Activated T-helper 1 cell treated with Interleukin-2 at 50 U/mL for 16 hours (primary cell): ENCODE measurements at places on chromosomes 2 and 18.

GRCh38 chr2:190435031-190435670, 27.0 kb downstream of the MFSD6 start:
- no peak for DNase-seq

- DNase-seq = no peak
Measured at GRCh38 chr18:78542204-78542603, 437.4 kb upstream of the SALL3 start.

GRCh38 chr2:70753902-70754301, 14.1 kb downstream of the ADD2 start:
- DNase-seq = no peak

GRCh38 chr2:239381709-239382134, 19.1 kb downstream of the HDAC4 start:
- no peak for DNase-seq

GRCh38 chr2:96963316-96963715, 23.1 kb downstream of the FAM178B start:
- DNase-seq = no peak

DNA sequence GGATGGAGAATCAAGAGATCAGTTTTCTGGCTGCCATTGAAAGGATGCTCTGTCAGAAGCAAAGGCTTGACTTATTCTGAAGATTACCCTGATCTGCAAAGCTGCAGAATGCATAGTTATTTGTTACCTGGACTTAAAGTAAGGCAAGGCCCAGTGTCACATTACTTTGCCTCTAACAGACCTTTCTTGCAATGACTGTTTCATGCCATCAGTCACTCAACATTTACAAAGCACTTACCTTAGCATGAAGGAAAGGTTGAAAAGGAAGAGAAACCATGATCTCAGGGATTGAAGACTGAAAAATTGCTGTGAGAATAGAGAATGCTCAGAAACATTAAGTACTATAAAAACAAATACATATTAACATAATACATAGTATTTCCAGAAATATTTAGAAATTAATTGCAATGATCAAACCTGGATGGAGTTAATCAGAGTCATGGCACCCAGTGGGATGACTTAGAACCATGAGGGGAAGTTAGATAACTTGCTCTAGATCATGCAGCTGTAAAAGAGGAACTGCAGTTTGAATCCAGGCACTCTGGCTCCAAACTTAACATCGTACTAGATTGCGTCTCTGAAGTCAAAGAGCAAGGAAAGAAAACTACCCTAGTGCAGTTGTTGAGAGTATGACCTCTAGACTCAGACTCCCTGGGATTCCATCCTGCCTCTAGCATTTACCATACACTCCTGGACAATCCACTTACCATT, 26.5 kb upstream of the FAM117B start:
- no peak for DNase-seq

GRCh38 chr2:149735237-149735958, 147.8 kb upstream of the MMADHC start:
- DNase-seq = no peak

DNA sequence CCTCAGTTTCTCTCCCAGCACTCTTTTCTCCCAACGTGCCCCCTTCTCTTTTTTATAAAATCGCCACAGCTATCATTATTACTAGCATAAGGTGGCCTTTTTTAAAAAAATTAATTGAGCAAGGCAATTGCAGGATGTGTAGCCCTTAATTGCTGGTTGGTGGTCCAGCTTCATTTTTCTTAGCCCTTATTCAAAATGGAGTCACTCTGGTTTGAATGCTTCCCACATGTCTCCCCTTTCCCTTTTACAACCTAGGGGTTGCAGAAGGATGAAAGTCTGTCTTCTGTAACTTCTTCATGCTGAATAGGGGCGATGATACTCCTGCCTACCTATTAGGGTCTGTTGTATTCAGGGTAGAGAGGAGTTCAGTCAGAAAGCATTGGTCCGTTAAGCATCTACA, 36.6 kb upstream of the PROKR1 start:
- no peak for DNase-seq

DNA sequence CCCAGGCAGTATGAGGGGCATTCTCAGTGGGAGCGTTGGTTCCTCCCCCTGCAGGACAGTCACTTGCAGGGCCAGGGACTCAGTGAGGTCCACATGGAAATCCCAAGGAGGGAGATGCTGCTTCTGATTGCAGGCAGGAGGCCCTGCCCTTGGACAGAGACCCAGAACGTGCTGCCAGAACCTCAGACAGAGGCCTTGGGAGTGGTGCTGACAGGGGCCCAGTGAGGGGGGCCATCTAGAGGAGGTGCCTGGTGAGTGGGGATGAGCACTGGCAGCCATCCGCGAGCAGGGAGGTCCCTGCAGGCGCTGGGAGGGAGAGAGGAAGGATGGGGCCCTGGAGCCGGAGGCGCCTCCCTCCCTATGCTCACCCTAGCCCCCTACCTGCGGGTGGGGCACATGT, 133.1 kb downstream of the DYSF start:
- no peak for DNase-seq

DNA sequence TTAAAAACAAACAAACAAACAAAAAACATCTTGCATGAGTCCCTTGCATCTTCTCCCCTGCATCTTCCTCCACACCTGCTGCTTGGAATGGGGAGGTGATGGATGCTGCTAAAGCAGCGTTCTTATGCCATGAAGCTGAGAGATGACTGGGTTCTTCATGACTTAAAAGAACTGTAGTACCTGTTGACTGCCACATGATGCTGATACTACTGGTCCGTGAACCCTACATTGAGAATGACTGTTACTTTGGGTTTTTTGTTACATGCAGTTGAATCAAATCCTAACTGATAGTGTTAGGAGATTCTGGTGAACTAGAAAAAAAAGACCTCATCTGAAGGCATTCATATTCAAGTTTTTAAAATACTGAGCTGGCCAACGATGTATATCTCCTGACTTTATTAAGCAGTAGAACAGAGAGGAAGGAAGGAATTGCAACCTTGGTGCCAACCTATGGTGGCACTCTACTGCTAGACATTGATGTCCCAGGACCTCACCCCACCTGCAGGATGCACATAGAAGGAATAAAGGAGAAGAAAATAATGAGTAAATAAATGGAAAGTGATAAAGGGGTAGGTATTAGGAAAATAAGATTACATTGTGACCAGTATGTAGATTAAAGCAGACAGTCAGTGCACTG, 63.2 kb upstream of the SPAG16 start:
- DNase-seq = no peak

- DNase-seq = no peak
Measured at GRCh38 chr2:50126845-50127244, 905.1 kb downstream of the NRXN1 start.

- no peak for DNase-seq
Measured at GRCh38 chr18:49935215-49935614, 121.9 kb upstream of the ACAA2 start.

- no peak for DNase-seq
Measured at GRCh38 chr18:22676423-22676822, 256.7 kb upstream of the RBBP8 start.

DNA sequence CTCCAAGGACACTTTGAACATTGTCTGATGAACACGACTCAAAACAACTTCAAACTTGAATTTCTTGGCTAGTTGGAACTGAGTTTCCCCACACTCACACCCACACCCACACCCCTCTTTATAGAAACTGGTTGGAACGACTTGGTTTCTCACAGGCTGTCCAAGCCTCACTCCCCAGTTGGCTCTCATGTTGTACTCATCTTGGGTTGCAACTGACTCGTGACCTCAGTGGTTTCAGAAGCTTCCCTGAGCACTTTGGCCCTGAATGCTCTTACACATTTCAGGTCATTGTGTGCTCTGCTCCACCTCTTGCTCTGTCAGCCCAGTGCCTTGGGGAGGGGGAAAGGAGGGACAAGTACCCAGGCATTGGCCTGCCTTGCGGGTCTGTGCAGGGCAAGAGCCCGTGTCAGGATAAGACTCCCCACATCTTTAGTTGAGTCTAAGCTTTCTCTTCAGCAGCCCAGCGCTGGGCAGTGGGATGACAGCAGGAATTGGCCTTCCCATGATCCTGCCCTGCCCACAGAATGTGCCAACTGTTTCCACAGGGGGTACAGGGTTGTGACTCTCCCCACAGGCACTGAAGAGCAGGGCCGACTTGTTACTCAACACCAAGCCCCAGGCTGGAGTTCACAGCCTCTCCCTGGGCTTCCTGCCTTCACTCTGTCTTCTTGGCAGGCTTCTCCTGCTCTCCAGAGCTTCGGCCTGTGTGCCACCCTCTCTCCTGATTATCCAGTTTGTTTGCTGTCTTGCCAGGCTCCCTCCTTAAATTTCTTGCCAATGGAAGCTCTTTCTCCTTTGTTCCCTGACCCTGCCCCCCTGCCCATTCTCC, 104.6 kb downstream of the RTN4 start:
- DNase-seq = no peak

DNA sequence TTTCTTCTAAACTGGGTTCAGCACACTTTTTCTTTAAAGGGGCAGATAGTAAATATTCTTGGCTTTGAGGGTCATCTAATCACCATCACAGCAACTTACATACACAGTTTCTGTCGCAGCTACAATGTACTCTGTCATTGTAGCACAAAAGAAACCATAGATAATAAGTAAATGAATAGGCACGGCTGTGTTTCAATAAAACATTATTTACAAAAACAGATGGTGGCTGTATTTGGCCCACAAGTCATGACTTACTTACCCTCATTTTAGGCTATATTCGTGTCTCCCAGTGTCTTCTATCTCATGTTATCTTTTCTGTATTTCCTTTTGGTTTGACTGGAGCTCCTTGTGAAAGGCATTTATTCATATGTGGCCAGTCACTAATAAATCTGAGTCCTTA, 168.3 kb downstream of the MAP2 start:
- no peak for DNase-seq

DNA sequence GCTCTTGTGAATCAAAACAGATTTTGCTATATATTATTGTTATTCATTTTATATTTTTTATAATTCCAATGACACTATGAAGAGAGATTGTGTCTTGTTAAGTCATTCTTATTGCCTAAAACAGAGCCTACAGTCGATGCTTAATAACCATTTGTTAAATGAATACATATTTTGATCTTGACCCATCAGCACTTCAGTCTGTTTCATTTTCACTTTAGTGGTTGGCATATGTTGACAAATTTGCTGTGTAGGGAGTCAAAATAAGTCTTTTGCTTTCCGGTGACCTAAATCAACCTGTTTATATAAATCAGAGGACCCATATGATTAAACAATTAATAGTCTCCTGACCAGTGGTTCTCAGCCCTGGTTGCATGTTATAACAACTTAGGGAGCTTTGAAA, 97.1 kb downstream of the TXNL1 start:
- DNase-seq = no peak

GRCh38 chr2:218403810-218404209, 4.1 kb downstream of the CTDSP1 start:
- no peak for DNase-seq

GRCh38 chr2:86556508-86556907, 6.7 kb downstream of the CHMP3 start:
- no peak for DNase-seq

- no peak for DNase-seq
Measured at GRCh38 chr2:205270689-205271088, 411.6 kb upstream of the NRP2 start.

- no peak for DNase-seq
Measured at GRCh38 chr2:68317971-68318913, 1.5 kb downstream of the CNRIP1 start.

DNA sequence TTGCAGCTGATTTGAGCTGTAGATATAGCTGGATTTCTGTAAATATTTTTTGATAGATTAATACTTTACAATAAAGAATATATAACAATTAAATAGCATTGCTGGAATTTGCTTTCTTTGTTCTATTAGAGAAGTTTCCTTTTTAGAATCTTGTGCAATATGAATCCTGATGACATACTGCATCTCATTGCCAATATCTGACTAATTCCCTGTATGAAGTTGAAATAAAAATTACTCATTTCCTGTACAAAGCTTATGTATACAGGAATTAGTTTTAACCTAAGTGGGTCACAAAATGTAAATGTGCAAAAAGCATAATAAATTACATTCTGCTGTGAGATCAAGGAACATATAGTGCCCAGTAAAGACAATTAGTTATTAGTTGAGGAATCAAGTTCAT, 72.8 kb upstream of the TMEFF2 start:
- DNase-seq = no peak

DNA sequence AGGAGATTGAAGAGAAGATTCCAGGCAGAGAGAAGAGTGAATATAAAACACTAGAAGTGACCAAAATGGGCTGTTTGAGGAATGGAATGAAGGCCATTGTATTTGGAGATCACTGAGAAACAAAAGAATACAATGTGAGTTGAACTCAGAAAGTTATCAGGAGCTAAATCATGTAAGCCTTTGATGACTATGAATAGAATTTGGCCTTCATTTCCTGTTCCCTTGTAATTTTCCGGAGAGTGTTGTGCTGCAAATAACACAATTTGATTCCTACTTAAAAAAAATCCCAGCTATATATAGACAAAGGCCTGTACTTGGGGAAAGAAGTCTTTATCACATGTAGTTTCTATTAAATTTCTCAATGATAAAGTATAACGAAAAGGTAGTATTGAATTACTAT, 33.7 kb upstream of the KYNU start:
- no peak for DNase-seq

DNA sequence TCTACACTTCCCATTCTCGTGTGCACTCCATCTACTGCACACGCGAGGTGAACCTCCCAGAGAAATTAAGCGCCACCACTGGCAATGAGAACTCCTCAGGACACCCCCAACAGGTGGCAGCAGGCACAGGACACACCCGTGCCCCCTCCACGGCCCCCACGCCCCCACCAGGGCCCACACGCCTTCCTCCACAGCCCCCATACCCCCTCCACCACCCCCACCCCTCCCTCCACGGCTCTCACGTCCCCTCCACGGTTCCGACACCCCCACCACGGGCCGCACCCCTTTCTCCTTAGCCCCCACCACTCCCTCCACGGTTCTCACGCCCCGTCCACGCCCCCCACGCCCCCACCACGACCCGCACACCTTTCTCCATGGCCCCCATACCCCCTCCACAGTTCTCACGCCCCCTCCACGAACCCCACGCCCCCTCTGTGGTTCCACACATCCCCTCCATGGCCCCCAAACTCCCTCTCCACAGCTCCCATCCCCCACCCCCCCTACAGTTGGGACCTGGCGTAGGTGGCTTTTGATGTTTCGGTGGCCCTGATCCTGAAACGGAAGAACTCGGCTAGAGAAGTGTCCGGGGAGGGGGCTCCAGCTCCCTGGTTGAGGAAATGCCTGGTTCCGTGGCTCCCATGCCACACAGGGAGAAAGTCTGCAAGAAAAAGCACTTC, 110.8 kb downstream of the ZNF516 start:
- no peak for DNase-seq

GRCh38 chr2:58428096-58429013, 187.2 kb upstream of the FANCL start:
- DNase-seq = no peak

GRCh38 chr18:74083557-74083952, 64.1 kb downstream of the FBXO15 start:
- DNase-seq = no peak

DNA sequence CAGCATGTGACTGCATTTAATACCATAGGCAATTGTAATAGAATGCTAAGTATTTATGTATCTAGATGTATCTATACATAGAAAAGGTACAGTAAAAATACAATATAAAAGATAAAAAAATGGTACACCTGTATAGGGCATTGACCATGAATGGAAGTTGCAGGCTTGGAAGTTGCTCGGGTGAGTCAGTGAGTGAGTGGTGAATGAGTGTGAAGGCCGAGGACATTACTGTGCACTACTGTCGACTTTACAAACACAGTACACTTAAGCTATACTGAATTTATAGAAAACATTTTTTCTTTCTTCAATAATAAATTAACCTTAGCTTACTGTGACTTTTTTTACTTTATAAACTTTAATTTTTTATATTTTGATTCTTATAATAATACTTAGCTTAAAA, 8.9 kb downstream of the DIS3L2 start:
- no peak for DNase-seq
